ENCODE measurements at places on chromosomes 3 and 15. TPM values are rescaled to one million over a fixed set of nuclear protein-coding genes. Genes with fewer than 3 reads are reported as not detected.

GRCh38 chr3:71968544-71968943 lies 183.6 kb upstream of the PROK2 start:
- DNase-seq: no peak
- H3K36me3 ChIP-seq: no peaks in the 10 kb centered on the region
- H3K4me3 ChIP-seq: no peak overlapping the region
- no peak overlapping the region for H3K27ac ChIP-seq

DNA sequence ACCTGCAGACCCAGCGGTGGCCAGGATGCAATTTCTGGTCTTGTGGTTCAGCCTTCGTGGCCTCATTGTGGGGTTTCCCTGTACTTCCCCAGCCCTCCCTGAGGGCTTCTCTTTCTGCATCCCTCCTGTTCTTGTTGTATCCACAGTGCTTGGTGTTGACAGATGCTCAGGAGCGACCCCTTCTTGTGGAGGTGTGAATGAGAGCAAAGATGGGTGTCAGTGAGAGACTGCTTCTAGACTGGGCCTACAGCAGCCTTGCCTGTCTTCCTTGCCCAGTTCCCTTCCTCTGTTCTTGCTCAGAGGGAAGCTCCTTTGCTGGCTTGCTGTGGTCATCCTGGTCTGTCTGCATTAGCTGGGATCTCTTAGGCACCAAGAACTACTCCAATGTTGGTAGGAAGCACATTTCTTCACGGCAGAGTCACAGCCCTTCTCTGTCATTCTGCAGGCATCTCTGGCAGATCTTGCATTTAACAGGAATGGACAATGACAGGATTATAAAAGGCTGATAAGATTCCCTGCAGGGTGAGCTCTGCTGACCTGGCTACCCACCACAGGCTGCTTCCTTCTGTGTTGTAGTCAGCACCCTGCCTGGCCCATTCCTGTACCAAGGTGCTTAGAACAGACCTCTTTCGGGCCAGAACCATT lies 317.8 kb upstream of the C2CD4B start:
- H3K4me1 ChIP-seq: no peaks in the 10 kb centered on the region
- no peak overlapping the region for H3K4me3 ChIP-seq
- H3K36me3 ChIP-seq: no peaks in the 10 kb centered on the region
- no peak for DNase-seq
- H3K27ac ChIP-seq: no peak overlapping the region

GRCh38 chr15:44314512-44314911 lies 26.0 kb downstream of the GOLM2 start:
- H3K27ac ChIP-seq: no peak overlapping the region
- no peaks in the 10 kb centered on the region for H3K27me3 ChIP-seq
- no peak for DNase-seq
- no peaks in the 10 kb centered on the region for H3K4me1 ChIP-seq
- no peaks in the 10 kb centered on the region for H3K36me3 ChIP-seq

GRCh38 chr15:99275525-99276128 lies 24.3 kb downstream of the LRRC28 start:
- H3K4me3 ChIP-seq: no peak overlapping the region
- H3K36me3 ChIP-seq: no peaks in the 10 kb centered on the region
- H3K27me3 ChIP-seq: no peaks in the 10 kb centered on the region
- no peak overlapping the region for H3K27ac ChIP-seq
- H3K4me1 ChIP-seq: no peaks in the 10 kb centered on the region

- H3K36me3 ChIP-seq: no peaks in the 10 kb centered on the region
- no peak overlapping the region for H3K27ac ChIP-seq
- H3K4me1 ChIP-seq: peaks cover 6% of the 10 kb centered on the region
- H3K4me3 ChIP-seq: no peak overlapping the region
These were observed 54.9 kb downstream of the STARD5 start for GRCh38 chr15:81268881-81269601.

DNA sequence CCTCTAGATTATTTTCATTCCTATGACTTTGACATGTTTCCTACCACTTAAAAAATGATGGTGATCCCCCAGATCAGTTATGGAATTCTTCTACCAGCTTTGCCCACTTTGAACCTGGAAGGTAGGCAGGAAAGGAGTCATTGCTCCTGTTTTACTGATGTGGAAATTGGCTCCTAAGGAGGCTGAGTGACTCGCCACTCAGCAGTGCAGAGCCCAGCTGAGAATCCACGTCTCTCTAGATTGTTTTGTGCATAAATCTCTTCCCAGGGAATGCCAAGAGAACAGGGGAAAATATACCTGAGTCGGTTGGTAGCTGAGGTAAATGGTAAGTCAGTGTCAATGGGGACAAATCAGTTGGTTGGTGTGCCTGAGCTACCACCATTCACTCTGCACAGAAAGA lies 4.7 kb downstream of the LTF start:
- peaks cover 41% of the 10 kb centered on the region for H3K27me3 ChIP-seq
- DNase-seq: no peak
- no peak overlapping the region for H3K4me3 ChIP-seq
- H3K4me1 ChIP-seq: no peaks in the 10 kb centered on the region
- H3K36me3 ChIP-seq: no peaks in the 10 kb centered on the region

DNA sequence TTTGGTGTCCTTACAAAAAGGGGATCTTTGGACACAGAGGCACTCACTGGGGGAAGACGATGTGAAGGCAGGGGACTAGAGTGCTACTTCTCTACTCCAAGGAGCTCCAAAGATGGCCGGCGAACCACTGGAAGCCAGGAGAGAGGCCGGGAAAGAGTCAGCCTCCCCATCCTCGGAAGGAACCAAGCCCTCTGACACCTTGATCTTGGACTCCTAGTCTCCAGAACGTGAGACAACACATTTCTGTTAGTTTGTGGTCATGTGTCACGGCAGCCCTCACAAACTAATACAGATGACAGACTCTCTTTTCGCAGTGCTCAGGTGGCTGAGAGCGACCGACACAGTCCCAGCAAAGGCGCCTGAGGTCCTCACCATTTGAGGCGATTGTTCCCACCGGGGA lies 24.4 kb upstream of the ATP2B2 start:
- H3K4me3 ChIP-seq: no peak overlapping the region
- H3K4me1 ChIP-seq: no peaks in the 10 kb centered on the region
- peaks cover 9% of the 10 kb centered on the region for H3K27me3 ChIP-seq
- no peaks in the 10 kb centered on the region for H3K36me3 ChIP-seq
- H3K27ac ChIP-seq: no peak overlapping the region
- no peak for DNase-seq

DNA sequence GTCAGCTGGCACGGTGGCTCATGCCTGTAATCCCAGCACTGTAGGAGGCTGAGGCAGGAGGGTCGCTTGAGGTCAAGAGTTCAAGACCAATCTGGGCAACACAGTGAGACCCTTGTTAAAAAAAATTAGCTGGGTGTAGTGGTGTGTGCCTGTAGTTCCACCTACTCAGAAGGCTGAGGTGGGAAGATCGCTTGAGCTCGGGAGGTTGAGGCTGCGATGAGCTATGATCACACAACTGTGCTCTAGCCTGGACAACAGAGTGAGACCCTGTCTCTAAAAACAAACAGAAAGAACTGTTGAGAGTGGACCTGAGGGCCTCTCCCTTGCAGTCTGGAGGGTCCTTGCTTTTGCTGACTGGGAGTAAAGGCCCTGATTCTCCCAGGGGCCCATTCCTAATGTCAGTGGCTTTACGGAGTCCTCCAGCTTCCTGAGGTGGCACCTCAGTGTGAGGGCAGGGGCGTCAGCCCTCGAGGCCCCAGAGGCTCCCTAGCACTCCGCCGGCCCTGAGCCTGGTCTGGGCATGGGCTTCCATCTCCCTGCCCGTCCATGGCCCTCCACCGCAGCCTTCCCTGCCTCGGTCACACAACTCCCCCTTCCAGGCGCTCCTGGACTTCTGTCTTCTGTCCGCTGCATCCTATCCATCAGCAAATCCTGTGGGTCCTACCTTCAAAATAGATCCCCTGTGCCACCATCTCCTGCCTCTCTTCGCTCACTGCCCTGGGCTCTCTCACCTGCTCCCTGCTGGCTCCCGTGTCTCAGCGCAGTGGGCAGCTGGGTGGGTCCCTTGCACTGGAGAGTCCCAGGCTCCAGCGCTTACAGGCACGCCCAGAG lies 19.0 kb downstream of the FBLN2 start:
- no peak overlapping the region for H3K4me3 ChIP-seq
- peaks cover 7% of the 10 kb centered on the region for H3K27me3 ChIP-seq
- no peak for DNase-seq
- H3K27ac ChIP-seq: no peak overlapping the region
- no peaks in the 10 kb centered on the region for H3K4me1 ChIP-seq

TM4SF18 gene
- polyA plus RNA-seq: not detected

Data from keratinocyte (primary cell).